ENCODE measurements at places on chromosomes 2 and 18. TPM values are rescaled to one million over a fixed set of nuclear protein-coding genes. Genes with fewer than 3 reads are reported as not detected.

The PSME4 gene
- total RNA-seq: 51.5 TPM

The TCF23 gene
- not detected for total RNA-seq

GRCh38 chr18:3790703-3791102 is 340.7 kb downstream of the TGIF1 start:
- DNase-seq: no peak

DNA sequence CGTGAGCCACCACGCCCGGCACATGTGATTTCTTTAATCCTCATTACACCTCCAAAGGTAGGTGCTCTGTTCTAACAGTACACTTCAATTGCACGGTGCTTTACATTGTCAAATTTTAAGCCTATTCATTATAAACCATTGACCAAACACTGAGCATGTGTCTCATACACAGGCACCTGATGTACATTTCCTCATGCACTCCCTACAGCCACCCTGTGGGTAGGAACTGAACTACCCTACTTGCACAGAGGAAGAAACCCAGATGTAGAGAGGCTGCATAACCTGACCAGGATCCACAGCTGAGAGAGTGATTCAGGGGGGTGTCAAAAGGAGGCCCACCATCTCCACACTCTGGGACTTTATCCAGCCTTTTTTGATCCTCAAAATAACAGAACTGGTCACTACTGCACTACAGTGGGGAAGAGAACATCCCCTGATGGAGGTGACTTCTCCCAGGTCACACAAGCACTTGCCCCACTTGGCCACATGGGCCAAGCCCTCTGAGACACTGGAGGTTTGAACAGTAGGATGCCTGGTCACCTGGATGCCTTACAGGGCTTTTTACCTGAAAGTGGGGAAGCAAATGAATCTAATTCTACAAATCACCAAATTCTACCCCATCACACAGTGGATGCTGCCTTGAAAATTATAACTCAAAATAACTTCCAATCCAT is 6.9 kb upstream of the DPYSL5 start:
- DNase-seq: no peak

GRCh38 chr18:44520981-44521667 is 159.6 kb upstream of the SETBP1 start:
- no peak for DNase-seq

DNA sequence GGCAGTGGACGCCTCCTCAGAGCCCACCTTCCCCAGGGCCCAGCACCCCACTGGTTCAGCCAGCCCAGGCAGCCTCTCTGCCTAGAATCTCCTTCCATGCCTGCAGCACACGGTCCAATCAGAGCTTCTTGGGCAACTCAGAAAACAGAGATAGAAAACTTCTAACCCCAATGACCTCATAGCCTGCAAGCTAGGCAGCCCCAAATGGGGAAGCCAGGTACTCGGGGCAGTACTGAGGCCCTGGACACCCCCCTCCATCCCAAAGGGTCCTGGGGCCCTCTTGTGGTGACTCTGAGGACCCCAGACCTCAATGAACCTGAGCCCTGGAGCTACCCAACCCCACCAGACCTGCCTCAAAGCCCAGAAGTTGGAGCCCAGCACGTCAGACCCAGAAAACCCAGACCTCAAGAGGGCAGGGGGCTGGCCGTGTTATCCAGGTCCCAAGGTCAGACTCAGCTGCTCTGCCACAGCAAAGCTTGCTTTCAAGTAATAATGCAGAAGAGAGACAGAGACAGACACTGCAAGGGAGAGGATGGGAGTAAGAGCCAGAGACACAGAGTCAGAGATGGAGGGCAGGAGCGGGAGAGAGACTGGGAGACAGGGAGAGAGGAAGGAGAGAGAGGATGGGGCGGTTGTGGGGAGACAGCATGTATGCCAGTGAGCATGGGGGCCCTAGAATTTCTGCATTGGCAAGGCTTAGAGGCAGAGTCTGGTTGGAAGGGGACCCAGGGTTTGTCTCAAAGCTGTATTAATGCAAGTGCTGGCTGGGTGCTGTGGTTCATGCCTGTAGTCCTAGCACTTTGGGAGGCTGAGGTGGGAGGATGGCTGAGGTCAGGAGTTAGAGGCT is 28.2 kb downstream of the SERTAD2 start:
- no peak for DNase-seq

DNA sequence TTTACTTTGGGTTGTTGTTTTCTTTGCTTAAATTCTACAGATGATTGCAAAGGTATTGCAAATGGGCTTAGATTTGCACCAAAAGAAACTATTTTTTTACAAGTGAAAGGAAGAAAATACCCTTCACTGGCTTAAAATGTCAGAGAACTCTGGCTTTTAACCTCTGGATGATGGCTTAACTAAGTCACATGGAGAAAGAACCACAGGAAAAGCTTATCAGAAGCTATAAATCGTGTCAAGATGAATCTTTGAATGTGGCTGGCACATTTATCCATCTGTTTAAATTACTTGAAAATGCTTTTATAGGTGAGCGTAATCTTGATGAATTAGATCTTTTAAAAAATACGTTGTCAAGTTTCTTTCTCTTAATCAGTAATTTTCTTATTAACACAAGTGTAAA is 32.0 kb upstream of the CCDC178 start:
- no peak for DNase-seq

GRCh38 chr2:220586980-220587530 is 959.6 kb downstream of the SLC4A3 start:
- DNase-seq: no peak

DNA sequence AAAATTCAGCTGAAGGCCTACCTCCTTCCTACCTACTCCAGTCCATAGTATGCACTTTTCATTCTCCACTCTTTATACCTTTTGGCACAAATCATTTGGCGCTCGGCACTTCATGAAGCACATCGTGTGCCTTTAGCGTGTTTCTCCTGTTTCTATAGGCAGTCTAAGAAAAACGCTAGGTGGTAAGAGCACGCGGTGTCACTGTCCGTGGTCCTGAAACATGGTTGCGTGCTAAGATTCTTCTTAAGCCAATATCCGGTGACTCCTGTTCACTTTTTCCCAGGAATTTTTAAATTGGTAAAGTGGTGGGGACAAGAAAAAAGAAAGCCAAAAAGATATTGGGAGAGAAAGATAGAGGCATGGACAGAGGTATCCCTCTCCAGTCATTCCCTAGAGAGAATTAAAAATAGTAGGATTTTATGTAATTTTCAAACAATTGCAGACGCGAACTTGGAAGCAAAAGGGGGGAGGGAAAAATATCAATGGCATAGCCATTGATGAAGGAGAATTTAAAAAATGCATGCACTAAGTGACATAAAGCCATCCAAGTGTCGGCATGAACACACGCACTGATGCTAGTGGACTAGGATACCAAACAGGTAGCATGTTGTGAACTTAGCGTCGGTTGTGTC is 1.4 kb upstream of the CTNNA2 start:
- DNase-seq: no peak

DNA sequence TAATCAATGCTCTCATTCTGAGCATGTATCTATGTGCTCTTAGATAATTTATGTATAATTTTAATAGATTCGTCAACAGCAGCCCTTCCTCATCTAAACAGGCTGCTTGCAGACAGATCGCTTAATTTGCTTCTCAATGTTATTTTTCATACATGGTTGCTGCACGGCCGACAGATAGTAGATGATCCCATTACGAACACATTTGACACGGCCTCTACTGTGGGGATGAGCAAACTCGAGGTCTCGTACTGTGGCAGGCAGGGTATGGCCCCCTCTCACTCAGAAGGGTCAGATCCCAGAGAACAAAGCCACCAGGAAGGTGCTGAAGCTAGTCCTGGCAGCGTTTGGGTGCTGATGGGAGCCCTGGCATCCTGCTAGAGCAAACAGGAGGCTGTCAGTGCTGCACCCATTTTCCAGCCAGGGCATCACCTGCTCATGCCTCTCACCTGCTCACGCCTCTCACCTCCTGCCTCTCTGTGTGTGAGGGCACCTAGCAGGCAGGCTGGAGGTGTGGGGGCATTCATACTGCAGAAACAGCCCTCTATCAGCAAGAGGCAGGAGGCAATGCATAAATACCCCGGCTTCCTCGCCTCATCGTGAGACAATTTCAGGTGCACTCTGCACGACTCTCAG is 80.0 kb downstream of the KLHL29 start:
- no peak for DNase-seq

DNA sequence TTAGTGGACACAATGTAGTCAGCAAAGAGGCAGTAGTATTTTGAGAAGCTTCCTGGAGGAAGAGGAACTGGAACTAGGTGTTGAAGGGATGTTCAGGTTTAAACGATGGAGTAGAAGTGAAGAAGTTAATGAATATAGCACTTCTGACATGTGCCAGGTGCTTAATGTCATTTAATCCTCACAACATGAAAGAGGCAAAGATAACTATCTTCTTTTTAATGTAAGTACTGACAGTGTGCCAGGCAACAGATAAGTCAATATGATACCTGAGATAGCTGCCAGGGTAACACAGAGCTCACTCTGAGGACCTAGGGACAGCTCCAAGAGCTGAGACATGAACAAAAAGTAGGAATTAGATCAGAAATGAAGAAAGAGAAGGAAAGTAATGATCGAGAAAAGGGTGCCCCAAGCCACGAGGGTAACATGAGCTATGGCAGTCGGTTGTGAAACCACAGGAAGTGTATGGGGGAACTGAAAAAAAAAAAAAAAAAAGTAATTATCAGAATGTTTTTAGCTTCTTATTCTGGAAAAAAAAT is 140.7 kb downstream of the RNF144A start:
- DNase-seq: no peak

Data from dorsolateral prefrontal cortex (tissue), 122 donors.